Activated CD4-positive, CD25-positive, alpha-beta regulatory T cell treated with anti-CD3 and anti-CD28 coated beads, Interleukin-2, amount 50 U/mL, for 72 hours (primary cell): ENCODE measurements at places on chromosomes 3 and 15.

- no peak for DNase-seq
Measured at GRCh38 chr15:62357431-62357830, 192.3 kb upstream of the C2CD4B start.

GRCh38 chr15:25416693-25417092, 22.1 kb downstream of the UBE3A start:
- no peak for DNase-seq

GRCh38 chr15:65052956-65053355, 7.8 kb downstream of the SLC51B start:
- no peak for DNase-seq

GRCh38 chr15:95932676-95933075, 397.8 kb upstream of the NR2F2 start:
- no peak for DNase-seq

DNA sequence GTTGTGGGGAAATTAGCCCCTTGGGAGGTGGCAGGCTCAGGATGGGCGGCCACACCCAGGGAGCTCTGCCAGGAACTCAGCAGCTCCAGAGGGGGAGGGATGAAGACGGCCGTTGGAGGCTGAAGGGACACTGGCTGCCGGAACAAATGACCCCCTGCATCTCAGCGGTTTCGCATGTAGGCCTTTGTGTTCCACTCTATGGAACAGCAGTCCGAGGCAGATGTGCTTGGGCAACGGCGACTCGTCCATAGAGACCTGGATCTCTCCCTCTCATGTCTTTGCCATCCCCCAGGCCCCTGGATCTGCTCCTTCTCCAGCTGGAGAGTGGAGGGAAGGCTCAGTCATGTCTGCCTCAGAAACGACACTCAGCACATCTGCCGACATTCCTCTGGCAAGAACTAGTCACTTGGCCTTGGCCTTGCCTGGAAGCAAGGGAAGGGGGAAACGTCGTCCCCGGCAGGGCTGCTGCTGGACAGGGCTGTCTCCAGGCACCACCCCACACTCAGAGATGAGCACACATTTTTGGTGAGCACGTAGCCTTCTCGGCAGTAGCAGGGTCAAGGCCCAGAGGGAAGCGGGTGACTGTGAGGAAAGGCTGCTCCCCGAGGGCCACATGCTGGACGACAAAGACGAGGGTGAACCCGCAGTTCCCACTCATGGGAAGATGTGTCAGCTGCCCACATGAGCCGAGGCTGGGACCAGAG, 83.8 kb downstream of the ASB7 start:
- no peak for DNase-seq

DNA sequence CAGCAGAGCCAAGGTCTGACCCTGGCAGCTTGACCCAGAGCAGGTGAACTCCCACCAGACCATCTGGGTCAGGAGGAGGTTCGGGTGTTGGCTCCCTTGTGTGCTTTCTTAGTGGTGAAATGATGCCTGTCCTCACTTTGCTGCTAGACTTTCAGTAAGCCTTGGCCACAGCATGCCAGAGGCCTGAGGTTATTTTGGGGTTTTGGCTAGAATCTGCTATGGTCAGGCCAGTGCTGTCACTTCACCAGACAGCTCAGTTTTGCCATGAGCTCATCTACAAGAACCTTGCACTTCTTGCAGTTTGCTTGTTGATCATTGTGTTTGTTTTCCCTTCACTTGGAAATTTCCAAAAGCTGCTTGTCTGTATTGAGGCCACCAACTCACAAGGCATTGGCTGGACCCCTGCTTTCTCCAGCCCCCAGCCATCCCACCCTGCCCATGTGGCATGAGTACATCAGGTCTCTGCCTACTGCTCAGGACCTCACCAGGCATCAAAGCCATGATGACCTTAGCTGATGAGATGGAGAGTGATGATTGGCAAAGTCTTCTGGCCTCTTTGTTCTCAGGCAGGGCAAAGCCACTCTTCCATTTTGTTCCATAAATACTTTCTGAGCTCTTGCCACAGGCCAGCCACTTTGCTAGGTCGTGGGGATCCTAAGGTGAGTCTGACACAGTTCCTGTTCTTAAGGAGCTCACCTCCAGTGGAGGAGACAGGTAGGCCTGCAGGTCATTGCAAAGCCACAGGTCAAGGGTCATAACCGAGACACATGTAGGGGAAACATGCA, 122.6 kb downstream of the ARNT2 start:
- no peak for DNase-seq

- DNase-seq: no peak
Measured at GRCh38 chr15:75895731-75896130, 7.9 kb upstream of the FBXO22 start.

DNA sequence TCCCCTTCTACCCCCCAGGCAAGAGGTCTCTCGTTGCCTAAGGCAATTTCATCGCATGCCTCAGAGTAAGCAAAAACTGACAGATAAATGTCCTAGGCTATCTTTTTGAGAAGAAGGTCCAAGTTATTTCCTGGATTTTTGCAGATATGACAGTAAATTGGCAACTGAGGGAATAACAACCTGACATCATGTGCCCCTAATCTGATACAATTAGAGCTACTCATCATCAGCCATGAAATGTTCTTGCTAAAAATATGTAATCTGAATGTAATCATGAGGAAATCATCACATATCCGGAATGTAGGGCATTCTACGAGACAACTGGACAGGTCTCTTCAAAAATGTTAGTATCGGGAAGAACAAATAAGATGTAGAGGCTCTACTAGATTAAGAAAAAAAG, 44.1 kb downstream of the TNIK start:
- DNase-seq: no peak

- no peak for DNase-seq
Measured at GRCh38 chr3:41863024-41863423, 98.9 kb downstream of the ULK4 start.

DNA sequence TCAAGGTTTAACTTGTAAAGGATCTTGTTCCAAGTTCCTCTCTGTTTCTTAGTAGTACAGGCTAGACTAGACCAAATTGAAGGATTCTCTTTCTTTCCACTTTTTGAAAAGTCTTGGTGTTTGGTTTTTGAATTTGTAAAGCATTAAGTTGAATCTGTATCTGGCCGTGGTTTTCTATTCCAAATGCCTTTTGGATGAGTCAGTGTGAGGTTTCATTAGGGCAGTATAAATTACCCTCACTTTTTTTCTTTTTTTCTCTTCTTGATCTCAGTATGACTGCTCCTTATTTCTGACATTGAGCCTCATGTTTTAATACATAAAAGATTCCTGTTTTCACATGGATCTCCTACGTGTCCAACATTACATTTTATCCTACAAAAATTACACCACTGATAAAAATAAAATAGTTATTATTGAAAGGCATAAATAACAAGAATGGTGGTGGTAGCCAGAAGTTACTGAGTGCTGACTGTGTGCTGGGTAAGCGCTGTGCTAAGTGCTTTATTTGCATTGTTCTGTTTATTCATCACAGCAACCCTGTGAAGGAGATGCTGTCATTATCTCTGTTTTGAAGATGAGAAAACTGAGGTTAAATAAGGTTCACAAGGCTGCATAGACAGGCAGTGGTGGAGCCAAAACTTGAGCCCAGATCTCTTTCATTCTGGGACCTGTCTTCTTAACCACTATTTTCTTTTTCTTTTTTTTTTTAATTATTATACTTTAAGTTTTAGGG, 48.3 kb downstream of the MITF start:
- DNase-seq: no peak

- no peak for DNase-seq
Measured at GRCh38 chr15:39934397-39935071, 619 bp downstream of the EIF2AK4 start.

DNA sequence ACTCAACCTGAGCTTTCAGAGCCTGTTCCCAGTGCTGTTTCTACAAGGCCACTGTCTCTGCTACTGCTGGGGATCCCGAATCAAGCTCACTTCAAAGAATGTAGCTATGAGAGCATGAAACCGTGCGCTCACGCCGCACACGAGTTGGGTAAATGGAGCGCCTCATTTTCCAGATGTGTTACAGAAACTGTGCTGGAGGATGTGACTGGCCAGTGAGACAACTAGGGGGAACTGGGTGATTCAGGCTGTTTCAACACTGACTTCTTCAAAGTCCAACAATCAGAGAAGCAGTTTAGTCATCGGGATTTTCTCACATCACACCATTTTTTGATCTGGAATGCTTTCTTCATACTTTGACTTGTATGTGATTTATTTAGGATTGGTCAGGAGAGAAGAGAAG, 3.5 kb downstream of the ZNF710 start:
- no peak for DNase-seq

GRCh38 chr3:34157491-34157890, 359.1 kb downstream of the PDCD6IP start:
- no peak for DNase-seq

GRCh38 chr3:147216143-147216673, 190.1 kb downstream of the ZIC4 start:
- DNase-seq: no peak

DNA sequence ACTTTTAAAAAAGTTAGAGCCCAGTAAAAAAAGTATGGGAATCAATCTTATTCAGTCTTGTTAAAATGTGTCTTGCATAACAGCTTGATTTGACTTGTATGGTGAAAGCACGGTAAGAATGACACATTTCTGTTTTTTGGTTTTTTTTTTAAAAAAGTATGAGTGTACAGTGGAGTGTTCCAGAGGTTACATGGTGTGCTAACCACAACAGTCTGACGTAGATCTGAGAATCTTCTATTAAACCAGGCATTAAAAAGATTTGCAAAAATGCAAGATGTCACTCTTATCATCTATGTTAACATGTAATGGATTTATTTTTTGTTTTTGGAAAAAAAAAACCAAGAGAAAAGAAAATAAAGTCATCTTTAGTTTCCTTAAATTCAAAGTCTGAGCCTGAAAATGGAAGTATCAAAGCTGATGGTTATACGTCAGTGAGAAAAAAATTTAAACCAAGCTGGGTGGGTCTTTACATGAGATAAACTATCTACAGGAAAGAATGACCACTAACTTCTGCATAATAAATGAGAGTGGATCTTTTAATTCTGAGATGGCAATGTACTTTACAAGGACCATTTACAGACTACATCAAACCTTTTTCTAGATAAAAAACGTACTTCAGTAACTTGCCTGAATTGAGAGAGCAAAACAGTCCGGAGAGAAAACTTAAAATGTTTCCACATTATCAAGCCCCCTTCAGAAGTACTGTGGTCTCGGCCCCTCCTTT, 1.6 kb downstream of the GABPB1 start:
- DNase-seq: no peak

DNA sequence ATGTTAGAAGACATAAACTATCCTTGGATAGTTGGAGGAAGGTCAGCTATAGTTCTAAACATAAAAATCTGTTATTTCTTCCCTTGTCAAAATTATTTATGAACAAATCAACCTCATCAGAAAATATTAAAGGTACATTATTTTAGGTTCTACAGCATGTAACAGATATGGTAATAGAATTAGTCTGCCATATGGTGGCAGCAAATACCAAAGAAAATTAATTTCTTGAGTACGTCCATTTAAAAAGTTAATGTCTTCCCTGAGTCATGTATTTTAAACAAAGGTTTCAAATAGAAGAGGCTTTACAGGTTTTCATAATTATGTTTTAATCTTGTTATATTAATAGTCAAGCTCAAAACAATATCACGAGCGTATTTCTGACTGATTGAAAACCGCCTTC, 17.9 kb upstream of the ANKRD28 start:
- no peak for DNase-seq

DNA sequence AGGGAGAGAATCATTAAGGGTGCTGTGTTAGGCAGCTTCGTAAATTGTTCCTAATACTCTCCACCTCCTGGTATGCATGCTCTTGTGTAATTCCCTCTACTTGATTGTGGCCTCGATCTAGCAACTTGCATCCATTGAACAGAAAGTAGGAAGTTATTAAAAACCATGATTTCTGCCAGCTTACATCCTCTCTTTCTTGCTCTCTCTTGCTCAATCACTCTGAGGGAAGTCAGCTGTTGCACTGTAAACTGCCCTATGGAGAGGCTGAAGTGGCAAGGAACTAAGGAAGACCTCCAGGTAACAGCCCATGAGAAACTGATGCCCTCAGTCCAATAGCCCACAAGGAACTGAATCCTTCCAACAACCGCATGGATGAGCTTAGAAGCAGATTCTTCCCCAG, 92.6 kb downstream of the ERC2 start:
- DNase-seq: no peak

DNA sequence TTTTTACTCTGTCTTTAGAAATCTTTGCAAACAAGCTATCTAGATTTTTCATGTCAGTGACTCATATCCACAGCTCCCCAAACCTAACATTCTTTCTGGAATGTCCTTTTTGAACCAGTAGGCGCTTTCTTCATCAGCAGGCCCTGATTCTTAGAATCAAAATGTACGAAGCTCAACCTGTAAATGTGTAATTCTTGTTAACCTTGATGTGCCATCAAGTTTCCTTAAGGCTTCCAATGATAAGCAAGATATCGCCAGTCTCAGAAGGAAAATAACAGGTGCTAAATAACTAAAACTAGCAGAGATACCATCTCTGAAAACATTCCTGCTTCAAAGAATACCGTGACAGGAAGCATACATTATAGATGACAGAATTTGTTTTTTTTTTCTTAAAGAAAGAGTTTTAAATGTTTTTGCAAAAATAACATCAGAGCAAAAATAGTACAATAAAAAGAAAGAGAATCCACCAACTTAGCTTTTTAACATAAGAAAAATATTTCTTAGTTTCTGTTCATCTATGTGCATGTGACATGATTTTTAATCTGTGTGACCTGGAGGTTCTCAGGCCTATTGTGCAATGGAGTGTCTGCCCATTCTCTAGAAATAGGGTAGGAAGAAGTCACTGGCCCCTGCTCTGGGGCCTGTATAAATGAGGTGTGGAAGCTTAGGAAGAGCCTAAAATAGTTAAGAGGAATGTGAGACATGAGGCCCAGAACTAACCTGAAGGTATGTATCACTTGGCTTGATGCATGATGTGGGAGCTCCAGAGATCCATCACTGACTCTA, 14.7 kb upstream of the SECISBP2L start:
- no peak for DNase-seq

- no peak for DNase-seq
Measured at GRCh38 chr3:165746874-165747273, 90.3 kb downstream of the BCHE start.

GRCh38 chr15:79738143-79738542, 158.7 kb downstream of the MTHFS start:
- DNase-seq: no peak
